Activated effector memory CD4-positive, alpha-beta T cell treated with anti-CD3 and anti-CD28 coated beads, Interleukin-2, amount 50 U/mL, for 16 hours (primary cell): ENCODE measurements at places on chromosomes 3 and 15.

GRCh38 chr3:56190130-56190529 lies 278.1 kb downstream of the ERC2 start:
- DNase-seq, result no peak

GRCh38 chr3:99562990-99563607 lies 75.3 kb upstream of the COL8A1 start:
- no peak for DNase-seq

- no peak for DNase-seq
These were observed 278.5 kb upstream of the UMPS start for GRCh38 chr3:124451630-124452317.

DNA sequence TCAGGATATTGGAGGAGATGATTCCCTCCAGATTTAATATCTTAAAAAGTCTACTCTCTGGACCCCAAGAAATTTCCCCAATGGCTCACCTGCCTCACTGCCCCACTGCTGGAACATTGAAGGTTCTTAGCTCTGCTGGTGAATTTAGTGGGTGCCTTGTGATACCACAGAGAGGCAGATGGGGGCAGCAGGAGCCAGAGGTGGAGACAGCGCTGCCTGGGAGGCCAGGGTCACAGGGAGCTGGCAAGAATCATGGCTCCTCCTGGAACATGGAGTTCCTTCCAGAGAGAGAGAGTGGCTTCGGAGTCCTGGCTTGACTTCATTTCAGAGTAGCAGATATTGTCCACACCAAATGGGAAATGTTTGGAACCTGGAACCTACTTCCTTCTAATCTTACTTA lies 263.5 kb upstream of the CFAP20DC start:
- peak; percentile 75 for DNase-seq

DNA sequence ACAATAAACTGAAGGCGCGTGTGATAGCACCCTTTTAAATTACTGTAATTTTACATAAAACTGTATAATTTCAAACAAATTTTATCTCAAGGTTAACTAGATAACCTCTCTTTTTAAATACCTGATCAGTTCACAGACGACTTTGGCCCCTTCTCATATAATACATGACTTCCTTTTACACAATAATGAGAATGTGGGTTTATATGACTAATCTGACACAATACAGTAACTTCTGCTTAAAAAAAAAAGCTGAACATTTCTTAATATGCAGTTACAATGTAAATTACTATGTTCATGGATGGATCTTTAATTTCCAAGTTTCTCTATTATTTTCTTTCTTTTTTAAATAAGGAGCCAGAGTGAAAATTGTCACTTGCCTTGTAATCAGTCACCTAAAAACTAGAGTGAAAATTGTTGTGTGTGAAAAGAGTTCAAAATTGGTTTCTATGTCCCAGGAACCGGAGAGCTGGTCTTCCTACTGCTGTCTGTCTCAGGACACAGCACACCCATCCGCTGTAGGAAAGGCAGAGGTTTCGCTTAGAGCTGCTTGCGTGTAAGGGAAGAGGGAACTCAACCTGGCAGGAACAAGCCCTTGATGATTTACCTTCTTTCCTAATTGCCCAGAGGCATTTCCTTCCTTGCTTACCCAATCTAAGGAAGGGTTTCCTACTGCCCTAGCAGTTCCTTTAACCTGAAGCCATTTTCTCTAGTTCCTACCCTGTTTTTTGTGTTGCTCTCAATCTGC lies 33.3 kb downstream of the PLD1 start:
- no peak for DNase-seq

- DNase-seq, result no peak
These were observed 36.0 kb downstream of the SLC25A26 start for GRCh38 chr3:66256806-66257205.

DNA sequence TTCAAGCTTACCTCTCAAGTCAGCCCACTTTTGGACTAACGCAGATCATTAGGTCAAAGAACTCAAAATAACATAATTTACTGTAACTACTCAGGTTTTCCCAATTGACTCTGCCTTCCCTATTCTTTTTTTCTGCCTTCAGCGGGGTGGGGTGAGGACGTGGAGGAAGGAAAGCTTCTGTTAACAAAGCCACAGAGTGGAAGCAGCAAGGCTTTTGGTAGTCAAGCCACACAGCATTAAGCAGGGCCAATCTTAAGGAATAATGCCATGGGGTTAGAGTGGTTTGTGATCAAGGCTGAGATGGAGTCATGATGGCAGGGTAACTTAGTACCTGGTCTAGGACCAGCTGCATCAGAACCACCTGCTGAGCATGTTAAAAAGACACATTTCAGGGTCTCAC lies 277.5 kb downstream of the TIGIT start:
- no peak for DNase-seq

DNA sequence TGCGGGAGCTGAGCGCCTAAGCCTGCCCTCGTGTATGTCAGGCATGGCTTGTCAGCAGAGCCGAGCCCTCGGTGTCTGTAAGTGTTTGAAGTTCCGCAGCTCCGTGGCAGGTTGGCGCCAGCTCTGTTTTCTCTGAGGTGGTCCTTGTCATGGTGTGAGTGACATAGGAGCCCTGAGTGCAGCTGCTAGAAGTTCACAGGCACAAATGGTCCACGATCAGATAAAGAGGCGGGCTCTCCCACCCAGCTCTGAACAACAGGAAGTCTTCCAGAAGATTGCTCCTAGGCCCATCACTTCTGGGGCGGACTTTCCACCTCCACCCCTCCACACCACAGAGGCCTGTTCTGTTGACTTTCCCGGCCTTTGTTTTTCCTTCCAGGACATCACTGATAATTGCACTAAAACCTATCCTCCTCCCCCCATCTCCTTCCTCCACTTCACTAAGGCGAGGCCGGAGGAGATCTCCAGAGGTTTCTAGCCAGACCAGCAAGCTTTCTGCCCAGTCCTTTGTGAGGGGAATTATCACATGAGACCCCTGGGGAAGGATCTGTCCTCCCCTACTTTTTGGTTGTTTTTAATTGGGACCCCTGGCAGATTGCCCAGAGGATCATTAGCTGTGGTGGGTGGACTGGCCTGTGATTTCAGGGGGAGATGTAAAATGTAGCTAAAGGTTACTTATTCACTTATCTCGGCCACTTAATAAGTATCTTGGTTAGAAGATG lies 19.9 kb downstream of the ITPR1 start:
- DNase-seq, result no peak

DNA sequence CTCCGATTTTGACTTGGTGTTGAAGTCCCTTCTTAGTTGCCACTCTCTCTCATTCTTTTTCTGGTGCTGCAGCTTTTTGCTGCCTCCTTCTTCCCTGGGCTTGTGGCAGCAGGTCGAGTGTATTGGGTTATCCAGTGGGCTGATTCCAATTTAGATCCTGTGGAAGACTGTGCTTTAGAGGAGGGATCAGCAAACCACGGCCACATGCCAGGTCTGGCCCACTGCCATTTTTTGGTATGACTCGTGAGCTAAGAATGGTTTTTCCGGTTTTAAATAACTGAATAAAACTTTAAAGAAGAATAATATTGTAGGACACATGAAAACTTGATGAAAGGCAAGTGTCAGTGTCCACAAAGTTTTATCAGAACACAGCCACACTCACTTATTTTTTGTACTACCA lies 330.5 kb downstream of the ROBO2 start:
- DNase-seq, result no peak

- DNase-seq, result no peak
These were observed 688.1 kb downstream of the EPHA3 start for GRCh38 chr3:89795506-89795905.

DNA sequence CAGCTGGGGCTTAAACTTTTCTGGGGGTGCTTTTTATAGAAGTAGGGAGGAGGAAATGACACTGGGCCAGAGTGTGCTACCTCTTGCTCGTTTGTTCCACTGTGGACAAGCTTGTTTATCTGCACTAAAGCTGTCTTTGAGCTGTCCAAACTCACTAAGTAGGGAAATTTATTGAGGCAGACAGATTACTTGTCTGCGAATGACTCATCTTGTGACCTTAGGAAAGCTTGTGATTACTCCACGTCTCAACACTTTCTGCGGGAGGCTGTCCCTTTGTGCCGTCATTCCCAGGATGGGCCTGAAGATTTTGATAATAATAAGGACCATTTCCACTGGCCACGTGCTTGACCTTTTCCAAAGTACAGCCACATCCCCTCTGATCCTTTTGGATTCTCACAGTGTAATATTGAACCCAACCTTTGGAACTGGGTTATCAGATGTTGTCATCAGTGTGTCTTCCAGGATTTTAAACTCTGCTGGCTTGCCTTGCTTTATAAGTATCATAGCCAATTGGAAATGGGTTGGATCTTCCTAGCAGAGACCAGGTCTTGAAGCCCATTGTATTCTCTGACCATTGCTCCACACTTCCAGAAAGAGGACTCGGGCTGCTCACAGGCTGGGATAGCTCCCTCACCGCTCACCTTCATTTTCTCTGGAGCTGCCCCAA lies 84.7 kb downstream of the AGBL1 start:
- no peak for DNase-seq

DNA sequence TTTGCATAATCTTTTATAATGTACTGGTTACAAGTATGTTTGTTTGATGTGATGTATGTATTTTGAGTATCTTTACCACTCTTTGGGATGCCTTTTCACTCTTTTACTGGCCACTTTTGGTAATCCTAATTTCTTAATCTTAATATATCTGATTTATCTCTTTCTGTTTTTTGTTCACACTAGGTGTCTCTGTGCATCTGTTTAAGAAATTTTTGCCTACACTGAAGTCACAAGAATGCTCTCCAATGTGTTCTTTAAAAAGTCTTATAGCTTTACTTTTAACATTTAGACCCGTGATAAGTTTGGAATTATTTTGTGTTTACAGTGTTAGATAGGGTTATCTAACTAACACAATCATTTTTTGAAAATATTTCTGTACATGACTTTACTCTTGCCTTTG lies 659.1 kb downstream of the SI start:
- DNase-seq, result no peak

GRCh38 chr15:95857758-95858157 lies 472.7 kb upstream of the NR2F2 start:
- no peak for DNase-seq

- DNase-seq, result no peak
These were observed 137.1 kb upstream of the PRR20G start for GRCh38 chr3:127424766-127425504.

GRCh38 chr15:40053831-40054604 lies 15.0 kb upstream of the SRP14 start:
- DNase-seq, result no peak

DNA sequence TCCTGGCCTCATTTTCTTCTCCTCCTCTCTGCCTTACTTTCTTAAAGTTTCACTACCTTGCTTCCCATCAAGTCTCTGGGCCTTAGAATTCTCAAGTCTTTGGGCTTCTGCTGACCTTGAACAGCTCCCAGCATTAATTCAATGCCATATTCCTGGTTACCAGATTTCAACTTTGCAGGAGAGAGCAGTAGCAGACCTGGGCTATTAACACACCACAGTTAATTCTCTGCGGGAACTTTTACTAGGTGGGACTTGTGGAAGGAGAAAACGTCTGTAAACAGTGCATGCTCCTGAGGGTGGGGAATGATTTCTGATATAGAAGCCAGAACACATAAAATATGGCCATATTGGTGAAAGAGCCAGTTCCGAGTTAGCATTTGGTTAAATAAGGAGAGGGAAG lies 214.6 kb downstream of the MEIS2 start:
- no peak for DNase-seq

GRCh38 chr3:61944726-61945125 lies 383.4 kb downstream of the PTPRG start:
- no peak for DNase-seq

DNA sequence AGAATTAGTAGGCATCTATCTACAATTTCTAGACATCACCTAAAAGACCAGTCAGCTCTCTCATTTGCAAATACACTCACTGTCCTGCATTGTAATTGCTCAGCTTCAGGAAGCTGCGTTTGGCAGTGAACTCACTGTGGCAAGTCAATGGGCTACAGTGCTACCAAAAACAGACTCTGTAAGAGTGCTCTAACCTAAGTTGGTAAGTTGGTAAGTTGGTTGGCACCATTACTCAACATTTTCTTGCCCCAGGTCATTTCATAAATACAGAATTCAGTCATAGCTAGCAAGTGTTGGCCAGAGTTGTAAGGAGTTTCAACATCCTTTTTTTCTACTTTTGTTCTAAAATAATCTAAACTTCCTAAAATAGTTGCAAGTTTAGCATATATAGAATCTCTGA lies 466.3 kb downstream of the NAALADL2 start:
- DNase-seq, result no peak

DNA sequence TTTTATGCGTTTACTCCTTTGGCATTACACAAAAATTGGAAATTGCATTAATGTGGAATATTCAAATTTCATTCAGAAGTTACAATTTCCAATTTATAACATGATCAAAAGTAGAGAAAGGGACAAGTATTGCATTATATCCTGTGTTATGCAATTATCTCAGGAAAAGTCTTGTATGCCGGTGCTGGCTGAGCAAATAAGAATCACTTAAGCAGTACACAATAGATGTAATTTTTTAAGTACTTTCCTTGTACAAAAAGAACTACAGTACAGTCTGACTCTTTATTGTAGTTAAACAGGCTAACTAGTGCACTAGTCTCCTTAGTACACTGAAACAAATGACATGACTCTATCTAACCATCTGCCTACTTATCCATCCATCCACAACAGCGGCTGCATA lies 493.2 kb upstream of the KCNMB2 start:
- no peak for DNase-seq

GRCh38 chr3:188617988-188618701 lies 464.2 kb downstream of the LPP start:
- DNase-seq, result no peak

DNA sequence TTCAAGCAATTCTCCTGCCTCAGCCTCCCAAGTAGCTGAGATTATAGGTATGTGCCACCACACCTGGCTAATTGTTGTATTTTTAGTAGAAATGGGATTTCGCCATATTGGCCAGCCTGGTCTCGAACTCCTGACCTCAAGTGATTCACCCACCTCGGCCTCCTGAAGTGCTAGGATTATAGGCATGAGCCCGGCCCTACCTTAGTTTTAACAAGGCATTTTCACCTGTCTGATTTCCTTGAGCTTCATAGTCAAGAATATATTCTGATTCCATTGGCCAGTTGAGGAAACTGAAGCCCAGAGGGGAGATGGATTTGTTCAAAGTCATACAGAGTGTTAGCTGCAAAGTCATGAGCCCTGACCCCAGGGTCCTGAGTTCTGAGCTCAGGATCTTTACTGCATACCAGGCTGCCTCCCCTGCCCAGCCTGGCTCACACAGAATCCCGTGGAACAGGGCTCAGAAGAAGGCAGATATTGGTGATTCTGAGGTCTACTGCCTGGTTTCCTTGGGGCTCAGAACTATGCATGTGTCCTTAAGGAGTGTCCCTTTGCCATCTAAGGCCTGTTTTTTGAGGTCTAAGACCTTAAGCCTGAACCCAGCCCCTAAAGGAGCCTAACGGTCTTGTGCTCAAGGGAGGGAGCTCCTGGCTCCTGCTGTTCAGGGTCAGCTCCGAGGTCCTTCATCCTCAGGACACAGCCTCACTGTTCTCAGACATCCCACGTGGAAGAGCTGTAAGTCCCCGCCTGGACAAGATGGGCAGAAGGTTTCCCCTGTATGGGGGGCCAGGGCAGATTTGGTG lies 134.4 kb downstream of the SMAD6 start:
- DNase-seq, result peak; percentile 22

GRCh38 chr15:82128401-82129148 lies 82.8 kb upstream of the MEX3B start:
- DNase-seq, result no peak

GRCh38 chr3:39168156-39168780 lies 14.9 kb upstream of the CSRNP1 start:
- no peak for DNase-seq

GRCh38 chr15:71109905-71110304 lies 5.4 kb upstream of the THSD4 start:
- no peak for DNase-seq
